GM23248 (cell line): ENCODE measurements at places on chromosomes 1 and 21. TPM values are rescaled to one million over a fixed set of nuclear protein-coding genes. Genes with fewer than 3 reads are reported as not detected.

HSF2BP gene
- total RNA-seq: 2.5 and 4.8 TPM in 2 replicates

GBP5 gene
- total RNA-seq: 0.43 and 2.0 TPM in 2 replicates

TRIM33 gene
- 17.6 and 19.7 TPM in 2 replicates for total RNA-seq

TPTE gene
- not detected in 2 replicates for total RNA-seq

CD1E gene
- total RNA-seq: not detected in 2 replicates

WNT4 gene
- 0.13 and 0.32 TPM in 2 replicates for total RNA-seq

E2F2 gene
- total RNA-seq: 1.1 and 1.2 TPM in 2 replicates

RNPC3 gene
- total RNA-seq: 4.4 TPM in 2 replicates

DNA sequence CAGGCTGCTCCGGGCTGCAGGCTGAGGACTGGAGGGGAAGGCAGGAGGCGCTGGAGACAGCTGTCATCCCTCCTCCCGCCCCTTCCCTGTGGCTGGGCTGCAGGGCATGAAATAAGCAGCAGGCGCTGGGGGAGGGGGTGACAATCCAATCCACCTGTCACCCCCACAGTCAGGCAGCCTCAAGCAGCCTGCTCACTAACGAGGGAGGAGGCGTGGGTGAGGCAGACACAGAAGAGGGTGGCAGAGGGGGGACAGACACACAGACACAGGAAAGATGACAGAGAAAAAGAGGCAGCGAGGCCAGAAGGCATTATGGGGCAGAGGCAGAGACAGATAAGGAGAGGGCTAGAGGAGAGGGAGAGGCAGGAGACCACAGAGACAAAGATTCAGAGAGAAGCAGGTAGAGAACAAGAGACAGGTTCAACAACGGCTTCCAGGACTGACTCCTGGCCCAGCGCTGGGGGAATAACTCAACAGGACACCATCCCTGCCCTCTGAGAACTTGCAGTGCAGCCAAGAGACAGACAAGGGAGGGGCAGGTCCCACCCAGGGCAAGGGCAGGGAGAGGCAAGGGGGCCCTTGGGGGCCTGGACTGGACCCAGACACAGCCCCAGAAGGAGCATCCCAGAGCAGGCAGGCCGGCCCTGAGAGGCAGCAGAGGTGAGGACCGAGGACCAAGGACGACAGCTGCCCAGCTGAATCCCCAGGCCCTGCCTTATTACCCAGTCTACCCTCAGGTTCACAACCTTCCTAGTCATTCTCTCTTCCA is 11.2 kb downstream of the MEF2D start:
- peak overlapping the region; percentile 54 for H3K27ac ChIP-seq
- H3K36me3 ChIP-seq: no peaks in the 10 kb centered on the region
- 0 out of 2 replicates have a peak overlapping the region, but pooled peaks have one; percentile 33 for H3K4me3 ChIP-seq
- peak; percentile 51 for DNase-seq
- peaks cover 52% of the 10 kb centered on the region for H3K4me1 ChIP-seq

DNA sequence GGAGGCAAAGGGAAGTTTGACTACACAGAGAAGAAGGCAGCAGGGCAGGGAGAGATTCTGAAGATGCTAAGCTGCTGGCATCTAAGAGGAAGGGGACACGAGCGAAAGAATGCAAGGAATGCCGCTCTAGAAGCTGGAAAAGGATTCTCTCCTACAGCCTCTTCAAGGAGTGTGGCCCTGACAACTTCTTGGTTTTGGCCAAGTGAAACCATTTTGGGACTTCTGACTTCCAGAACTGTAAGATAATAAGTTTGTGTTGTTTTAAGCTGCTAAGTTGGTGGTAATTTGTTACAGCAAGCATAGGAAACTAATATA is 28.5 kb downstream of the MGST3 start:
- H3K4me3 ChIP-seq: no peak overlapping the region
- DNase-seq: no peak
- no peaks in the 10 kb centered on the region for H3K27me3 ChIP-seq
- peaks cover 53% of the 10 kb centered on the region for H3K36me3 ChIP-seq
- H3K4me1 ChIP-seq: no peaks in the 10 kb centered on the region

- no peaks in the 10 kb centered on the region for H3K4me1 ChIP-seq
- H3K27me3 ChIP-seq: no peaks in the 10 kb centered on the region
Observed at GRCh38 chr1:65209005-65209885, 61.2 kb downstream of the AK4 start.

DNA sequence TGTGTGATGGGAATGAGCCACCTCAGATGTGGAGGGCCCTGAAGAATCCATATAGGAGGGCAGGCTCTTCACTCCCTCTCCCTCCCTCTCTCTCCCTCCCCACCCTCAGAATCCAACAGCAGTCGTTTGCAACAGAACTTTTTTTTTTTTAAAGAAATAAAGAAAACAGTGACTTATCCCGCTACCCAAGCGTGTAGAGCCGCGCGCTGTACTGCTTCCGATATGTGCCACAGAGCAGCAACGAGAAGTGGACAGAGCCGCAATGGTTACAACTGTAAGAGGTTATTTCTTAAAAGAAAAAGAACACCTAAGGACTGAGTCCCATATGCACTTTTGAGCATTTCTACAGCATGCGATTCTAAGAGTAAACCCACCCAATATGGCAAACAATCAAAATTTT is 7.4 kb upstream of the NADK start:
- peaks cover 18% of the 10 kb centered on the region for H3K4me1 ChIP-seq
- H3K36me3 ChIP-seq: peaks cover 48% of the 10 kb centered on the region

DNA sequence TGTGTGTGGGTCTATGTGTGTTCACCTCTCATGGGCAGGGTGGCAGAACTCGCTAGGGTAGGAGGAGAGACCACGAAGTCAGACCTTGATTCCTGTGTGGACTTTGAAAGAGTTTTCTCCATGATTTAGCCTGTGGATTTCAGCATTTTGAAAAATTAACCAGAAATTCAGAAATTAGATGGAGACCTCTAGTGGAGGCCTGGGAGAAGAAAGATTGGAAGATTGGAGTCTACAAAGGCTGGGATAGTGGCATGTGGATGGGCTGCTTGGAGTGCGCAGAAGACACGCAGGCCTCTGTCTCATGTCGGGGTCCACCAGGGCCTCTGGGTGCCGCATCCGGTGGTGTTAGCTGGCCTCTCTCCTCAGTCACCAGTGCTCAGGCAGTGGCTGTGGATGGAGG is 18.9 kb upstream of the IGSF5 start:
- no peak overlapping the region for H3K4me3 ChIP-seq
- H3K27me3 ChIP-seq: no peaks in the 10 kb centered on the region
- DNase-seq: peak; percentile 7
- no peaks in the 10 kb centered on the region for H3K4me1 ChIP-seq
- H3K36me3 ChIP-seq: no peaks in the 10 kb centered on the region
- H3K27ac ChIP-seq: no peak overlapping the region

GRCh38 chr1:56378341-56379070 is 200.9 kb downstream of the PLPP3 start:
- H3K27me3 ChIP-seq: no peaks in the 10 kb centered on the region
- no peaks in the 10 kb centered on the region for H3K36me3 ChIP-seq
- H3K4me3 ChIP-seq: no peak overlapping the region
- no peak overlapping the region for H3K27ac ChIP-seq

DNA sequence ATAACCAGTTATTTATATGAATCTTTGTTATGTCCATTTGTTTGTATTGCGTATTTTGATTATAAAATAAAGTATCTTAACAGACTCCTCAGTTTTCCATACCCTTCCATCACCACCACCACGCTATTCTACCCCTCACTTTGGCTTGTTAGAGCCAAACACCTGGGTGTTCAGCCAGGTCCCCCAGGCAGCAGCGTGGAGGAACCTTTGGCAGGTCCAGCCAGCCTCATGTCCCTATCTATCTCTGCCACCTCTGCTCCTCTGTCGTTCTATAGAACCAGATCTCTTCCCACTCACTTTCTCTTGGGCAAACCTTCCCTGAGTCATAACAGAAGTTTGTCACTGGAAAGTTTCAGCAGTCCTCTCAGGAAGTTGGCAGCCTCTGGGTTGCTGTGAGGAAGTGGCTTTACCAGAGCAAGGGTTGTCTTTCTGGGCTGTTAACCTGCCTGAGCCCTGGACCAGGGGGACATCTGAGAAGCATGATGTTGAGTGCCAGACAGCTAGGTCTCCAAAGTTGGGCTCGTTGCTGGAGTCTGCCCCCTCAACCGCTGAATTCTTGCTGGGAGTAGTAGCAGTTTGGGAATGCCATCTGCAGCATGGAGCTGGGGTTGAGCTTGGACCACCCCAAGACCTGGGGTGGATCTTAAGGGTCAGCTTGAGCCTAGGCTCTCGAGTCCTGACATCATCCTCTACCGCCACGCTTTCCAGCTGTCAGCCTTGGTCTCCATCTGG is 996 bp upstream of the SH3BGRL3 start:
- H3K27me3 ChIP-seq: no peaks in the 10 kb centered on the region
- peak overlapping the region; percentile 95 for H3K27ac ChIP-seq
- H3K4me1 ChIP-seq: peaks cover 73% of the 10 kb centered on the region
- H3K36me3 ChIP-seq: 0 out of 2 replicates have a peak, but pooled peaks cover 8% of the 10 kb centered on the region
- DNase-seq: peak; percentile 97

DNA sequence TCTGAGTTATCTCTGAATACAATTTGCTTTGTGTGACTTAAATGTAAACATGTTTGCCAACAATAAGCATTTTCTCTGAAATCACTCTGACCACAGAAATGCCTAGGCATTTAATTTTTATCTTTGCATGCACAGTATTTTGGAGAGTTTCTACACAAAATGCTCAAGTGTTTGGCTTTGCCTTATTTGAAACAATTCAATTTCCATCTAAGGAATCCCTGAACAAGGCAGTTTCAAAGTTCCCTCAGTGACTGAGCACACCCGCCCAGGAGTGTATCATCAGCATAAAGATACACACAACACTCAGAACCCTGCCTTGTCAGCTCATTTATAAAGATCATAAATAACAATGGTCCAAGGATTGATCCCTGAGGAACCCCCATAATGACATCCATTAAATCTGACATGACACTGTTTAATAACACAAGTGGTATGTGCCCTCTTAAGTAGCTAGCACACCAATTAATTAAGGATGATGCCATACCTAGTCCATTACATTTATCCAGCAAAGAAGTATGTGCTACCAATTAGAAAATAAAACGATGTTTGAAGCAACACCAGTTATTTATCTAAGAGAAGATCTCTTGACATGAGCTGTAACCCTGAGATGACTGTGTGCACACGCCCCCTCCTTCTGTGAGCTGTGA is 585.8 kb downstream of the ADGRL2 start:
- peak; percentile 5 for DNase-seq
- H3K27ac ChIP-seq: no peak overlapping the region
- no peaks in the 10 kb centered on the region for H3K4me1 ChIP-seq
- H3K36me3 ChIP-seq: no peaks in the 10 kb centered on the region
- H3K4me3 ChIP-seq: no peak overlapping the region

DNA sequence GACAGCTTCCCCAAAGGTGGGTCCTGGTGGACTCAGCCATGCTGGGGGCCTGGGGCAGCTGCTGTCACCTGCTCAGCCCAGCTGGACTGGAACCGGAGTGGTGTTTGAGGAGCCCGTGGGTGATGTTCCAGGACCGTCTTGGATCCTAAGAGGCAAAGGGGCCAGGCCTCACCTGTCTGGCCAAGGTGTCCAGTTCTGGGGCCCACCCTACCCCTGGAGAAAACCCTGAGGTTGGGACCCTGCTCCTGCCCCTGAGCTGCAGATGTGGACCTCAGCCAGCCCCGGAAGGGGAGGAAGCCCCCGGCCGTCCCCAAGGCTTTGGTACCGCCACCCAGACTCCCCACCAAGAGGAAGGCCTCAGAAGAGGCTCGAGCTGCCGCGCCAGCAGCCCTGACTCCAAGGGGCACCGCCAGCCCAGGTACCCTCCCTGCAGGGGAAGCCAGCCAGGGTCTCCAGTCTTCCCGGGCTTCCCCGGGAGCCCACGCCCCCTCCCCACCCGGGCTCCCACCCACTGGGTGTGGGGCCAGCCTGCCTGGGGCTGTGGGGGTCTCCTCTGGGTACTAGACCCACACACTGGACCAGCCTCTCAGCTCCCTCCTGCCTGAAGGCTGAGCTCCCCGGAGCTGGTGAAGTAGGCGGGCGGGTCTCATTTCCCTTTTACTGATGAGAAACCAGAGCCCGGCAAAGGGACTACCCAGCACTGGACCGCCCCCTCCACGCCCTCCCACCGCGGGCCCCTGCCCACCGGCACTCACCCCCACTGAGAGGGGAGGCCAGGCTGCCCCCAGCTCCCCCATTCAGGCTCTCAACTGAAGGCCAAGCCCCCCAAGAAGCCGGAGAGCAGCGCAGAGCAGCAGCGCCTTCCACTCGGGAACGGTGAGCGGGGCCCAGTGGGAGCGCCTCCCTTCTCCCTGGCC is 1.3 kb downstream of the AIRE start:
- H3K4me3 ChIP-seq: no peak overlapping the region
- H3K27me3 ChIP-seq: no peaks in the 10 kb centered on the region
- DNase-seq: no peak
- no peak overlapping the region for H3K27ac ChIP-seq

GRCh38 chr1:191327868-191328267 is 830.4 kb upstream of the RGS18 start:
- no peak for DNase-seq
- no peak overlapping the region for H3K4me3 ChIP-seq
- no peaks in the 10 kb centered on the region for H3K27me3 ChIP-seq
- H3K27ac ChIP-seq: no peak overlapping the region
- H3K4me1 ChIP-seq: no peaks in the 10 kb centered on the region

GRCh38 chr1:98404866-98405265 is 256.7 kb upstream of the SNX7 start:
- H3K4me3 ChIP-seq: no peak overlapping the region
- no peak for DNase-seq
- H3K36me3 ChIP-seq: no peaks in the 10 kb centered on the region
- H3K27ac ChIP-seq: no peak overlapping the region

DNA sequence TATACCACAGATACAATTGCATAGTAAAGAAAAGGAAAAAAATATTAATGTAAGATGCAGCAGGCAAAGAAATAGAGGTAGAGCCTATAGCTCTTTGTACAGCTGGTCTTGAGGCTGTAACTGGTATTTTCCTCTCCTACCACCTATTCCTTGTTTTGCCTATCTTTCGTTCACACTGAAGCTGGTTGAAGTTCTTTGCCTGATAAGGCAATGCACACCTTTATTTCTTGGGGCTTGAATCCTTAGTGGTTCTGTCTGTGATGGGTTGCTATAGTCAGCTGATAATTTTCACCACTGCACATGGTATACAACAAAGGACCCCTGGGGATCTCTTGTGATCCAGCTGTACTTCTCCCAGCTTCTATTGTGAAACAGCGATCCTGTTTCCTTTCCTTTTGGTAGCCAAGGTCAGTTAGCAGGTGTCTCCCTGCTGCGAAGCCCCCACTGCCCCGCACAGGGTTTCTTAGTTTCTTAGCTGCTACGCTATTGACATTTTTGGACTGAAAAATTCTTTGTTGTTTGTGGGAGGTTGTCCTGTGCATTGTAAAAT is 9.9 kb upstream of the TSNAX start:
- no peak overlapping the region for H3K4me3 ChIP-seq
- H3K4me1 ChIP-seq: no peaks in the 10 kb centered on the region; the same call in 1 of the 2 replicates
- no peak overlapping the region for H3K27ac ChIP-seq
- H3K36me3 ChIP-seq: no peaks in the 10 kb centered on the region
- H3K27me3 ChIP-seq: no peaks in the 10 kb centered on the region
- DNase-seq: no peak

GRCh38 chr21:37683396-37684114 is 232.7 kb downstream of the KCNJ6 start:
- peaks cover 12% of the 10 kb centered on the region; the same call in 1 of the 2 replicates for H3K27me3 ChIP-seq
- H3K36me3 ChIP-seq: no peaks in the 10 kb centered on the region
- no peak for DNase-seq
- H3K4me1 ChIP-seq: no peaks in the 10 kb centered on the region
- no peak overlapping the region for H3K4me3 ChIP-seq
